ENCODE measurements at places on chromosomes 5 and 9.

- DNase-seq = no peak
Observed at GRCh38 chr5:18882154-18882553, 1105.8 kb downstream of the CDH18 start.

GRCh38 chr5:178672630-178673029 lies 45.8 kb upstream of the CLK4 start:
- no peak for DNase-seq

DNA sequence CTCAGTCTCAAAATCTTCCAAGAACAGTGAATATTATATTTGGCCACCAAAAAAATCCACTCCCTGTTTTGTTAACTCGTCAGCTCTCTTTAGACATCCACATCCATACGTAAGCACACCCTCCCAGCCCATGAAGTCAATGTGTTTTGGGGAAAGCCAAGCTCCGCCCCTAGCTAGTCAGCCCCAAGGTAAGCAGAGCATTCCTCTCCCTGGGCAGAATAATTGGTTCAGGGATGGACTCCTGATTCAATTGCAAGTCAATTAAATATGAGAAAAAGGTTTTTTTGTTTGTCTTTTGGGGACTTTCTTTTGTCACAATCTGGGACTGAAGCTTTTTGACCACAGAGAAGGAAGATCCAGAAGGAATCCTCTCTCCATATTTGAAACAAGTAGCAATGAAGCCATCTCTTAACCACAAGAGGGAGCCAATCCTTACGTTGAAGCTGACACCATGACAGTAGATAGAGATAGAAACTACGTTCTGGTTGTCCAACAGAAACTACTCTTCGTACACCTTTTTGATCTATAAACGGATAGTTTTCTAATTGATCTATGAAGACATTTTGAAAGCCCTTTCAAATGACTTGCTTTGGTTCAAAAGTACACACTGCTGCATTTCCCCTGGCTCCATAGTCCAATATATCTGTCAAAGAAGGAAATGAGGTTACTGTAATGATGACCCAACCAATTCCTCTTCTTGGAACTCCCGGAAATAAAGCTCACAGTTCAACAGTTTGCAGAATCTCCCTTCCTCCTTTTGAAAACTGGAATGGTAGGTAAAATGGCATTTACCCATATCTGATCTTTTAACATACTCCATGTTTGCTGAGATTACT lies 166.4 kb downstream of the TLE1 start:
- peak; percentile 78 for DNase-seq

DNA sequence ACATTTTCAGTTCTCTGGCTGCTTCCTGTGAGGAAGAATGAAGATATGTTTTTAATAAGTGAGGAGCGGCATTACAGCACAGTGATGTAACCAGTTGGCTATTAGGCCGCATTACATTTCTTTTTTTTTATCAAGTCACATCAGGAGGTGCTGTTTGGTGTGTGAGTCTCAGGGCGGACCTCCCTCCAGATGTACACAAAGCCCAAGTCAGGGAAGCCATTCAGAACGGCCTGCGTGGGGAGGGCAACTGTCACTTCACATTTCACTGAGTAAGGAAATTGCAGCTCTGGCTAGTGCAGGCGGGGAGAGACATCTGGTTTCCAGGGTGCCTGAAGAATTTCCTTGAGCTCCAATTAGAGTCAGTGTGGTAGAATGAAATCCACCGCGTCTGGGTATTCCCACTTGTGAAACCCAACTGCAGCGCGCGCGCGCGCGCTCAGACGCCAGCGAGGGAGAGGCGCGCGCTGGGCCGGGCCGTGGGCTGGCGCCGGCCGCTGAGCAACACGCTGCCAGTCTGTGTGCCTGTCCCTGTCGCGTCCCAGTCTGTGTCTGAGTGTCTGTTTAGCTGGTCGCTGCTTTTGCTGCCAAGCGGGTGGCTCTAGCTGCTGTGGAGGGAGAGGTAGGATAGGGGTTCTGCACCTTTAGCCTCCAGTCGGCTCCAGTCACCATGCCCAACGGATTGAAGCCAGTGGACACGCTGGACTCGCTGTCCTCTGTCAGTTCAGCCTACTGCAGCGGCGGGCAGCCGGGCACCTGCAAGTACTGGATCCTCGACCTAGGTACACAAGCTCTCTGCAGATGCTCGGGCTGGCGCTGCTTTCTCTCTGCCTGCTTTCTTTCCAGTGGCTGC lies 140.8 kb upstream of the OTULINL start:
- peak; percentile 97 for DNase-seq
